ENCODE measurements at places on chromosomes 2 and 18.

DNA sequence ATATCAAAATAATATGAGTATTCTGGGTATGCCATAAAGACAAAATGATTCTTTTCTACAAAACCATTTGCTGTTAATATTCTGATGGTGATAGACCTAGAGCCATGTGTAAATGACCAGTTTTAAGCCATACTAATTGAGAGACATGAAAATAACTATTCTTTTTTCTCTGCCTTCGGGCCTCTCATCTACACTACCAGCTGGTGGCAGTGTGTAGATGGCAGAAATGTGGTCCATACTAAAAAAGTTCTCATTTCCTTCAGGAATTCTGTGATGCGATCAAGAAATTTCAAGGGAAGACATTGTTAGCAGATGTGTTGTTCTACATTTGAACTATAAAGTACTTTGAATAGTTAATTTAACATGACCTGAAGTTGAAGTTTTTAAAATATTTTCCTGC, 485.2 kb downstream of the TRIB2 start:
- no peak for DNase-seq

DNA sequence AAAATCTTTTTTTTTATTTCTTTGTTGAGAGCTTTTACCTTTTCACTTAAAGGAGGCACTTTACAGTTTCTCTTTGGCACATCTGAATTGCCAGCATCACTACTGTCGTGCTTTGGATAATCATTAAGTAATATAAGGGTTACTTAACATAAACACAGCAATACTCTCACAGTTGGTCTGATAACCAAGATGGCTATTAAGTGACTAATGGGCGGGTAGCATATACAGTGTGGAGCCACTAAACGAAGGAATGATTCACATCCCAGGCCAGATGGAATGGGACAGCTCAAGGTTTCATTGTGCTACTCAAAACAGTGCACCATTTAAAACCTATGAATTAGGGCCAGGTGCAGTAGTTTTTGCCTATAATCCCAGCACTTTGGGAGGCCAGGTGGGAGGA, 28.1 kb downstream of the USP37 start:
- DNase-seq = no peak

DNA sequence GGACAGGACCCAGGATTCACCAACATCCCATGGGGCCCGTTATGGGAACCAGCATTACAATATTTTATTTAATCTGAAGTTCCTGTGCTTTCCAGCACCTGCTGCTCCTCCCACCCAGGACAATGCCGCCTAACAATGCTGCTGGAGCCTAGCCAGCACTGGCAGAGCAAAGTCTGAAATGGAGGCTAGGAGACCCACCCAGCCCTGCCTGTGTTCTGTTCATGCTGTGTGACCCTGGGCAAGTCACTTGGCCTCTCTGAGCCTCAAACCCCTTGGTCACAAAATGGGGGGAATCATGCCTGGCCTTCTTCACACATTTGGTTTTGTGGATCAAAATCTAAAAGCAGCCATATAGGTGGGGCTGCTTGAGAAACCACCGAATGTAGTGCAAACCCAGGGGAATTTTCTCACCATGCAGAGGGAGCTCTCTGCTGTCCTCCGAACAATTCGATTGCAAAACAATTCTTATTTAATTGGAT, 38.5 kb upstream of the ODC1 start:
- no peak for DNase-seq

GRCh38 chr2:129009555-129010146, 691.0 kb upstream of the HS6ST1 start:
- DNase-seq = no peak

GRCh38 chr2:24577481-24577880, 86.4 kb downstream of the NCOA1 start:
- DNase-seq = peak; percentile 4

GRCh38 chr2:26269571-26270158, 24.9 kb downstream of the HADHB start:
- no peak for DNase-seq
